ENCODE measurements at places on chromosomes 6 and 20. TPM values are rescaled to one million over a fixed set of nuclear protein-coding genes. Genes with fewer than 3 reads are reported as not detected.

PROKR2 gene
- total RNA-seq: 0.44 TPM

GRCh38 chr20:63972312-63973159, 2.8 kb upstream of the ZNF512B start:
- peak; percentile 27 for DNase-seq

DNA sequence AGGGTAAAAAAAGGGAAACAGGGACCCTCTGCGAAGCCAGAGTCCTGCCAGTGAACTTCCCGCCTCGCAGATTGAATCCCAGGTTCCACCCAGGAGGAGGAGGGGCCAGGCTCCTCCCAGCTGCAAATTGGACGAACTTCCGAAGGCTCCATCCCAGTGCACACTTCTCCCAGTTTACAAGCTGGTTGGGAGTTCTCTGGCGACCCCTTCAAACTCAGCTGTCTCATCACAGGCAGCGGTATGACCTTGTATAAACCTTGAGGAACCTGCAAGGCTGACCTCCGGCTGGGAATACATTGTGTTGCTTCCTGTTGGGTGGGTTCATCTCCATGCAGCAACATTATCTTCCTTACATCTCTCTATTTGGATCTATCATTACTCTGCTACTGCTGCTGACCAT, 962.7 kb downstream of the GRIK2 start:
- DNase-seq: no peak

DNA sequence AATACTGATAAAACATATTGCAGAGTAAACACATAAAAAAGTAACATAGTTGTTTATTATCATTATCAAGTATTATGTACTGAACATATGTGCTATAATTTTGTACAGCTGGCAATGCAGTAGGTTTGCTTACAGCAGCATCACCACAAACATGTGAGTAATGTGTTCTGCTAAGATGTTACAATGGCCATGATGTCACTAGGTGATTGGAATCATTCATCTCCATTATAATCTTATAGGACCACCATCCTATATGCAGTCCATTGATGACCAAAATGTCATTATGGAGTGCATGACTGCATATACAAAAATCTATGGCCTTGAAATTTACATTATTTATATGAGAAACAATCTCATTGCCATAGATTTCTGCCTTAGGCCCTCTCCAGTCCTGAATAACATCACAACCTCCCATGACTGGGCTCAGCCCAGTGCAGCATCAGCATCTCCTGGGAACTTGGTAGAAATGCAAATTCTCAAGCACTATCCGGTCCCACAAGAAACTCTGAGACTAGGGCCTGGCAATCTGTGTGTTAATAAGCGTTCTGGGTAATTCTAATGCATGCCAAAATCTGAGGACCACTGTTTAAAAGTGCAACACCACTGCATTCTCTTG, 352.0 kb upstream of the MARCKS start:
- no peak for DNase-seq

KIAA0408 gene
- total RNA-seq: 3.1 TPM

PPIL6 gene
- 1.0 TPM for total RNA-seq

DNA sequence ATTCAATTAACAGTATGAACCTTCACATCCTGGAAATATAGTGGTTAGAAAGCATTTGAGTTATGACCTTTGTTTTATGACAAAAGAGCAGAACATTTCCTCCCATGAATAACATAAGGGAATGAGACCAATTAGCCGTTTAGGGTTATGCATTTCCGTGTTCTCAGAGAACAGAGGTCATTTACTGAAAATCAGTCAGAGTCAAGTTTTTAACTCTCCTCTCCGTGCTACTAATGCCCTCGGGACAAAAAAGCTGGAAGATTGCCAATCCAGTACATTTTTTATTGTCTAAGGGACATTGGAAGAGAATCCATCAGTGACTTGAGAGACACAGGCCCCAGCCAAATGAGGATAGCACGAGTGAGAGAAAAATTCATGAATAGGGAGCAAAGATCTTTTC, 632.7 kb downstream of the RFPL4B start:
- no peak for DNase-seq

- no peak for DNase-seq
Observed at GRCh38 chr6:164113637-164114036, 699.1 kb downstream of the QKI start.

DNA sequence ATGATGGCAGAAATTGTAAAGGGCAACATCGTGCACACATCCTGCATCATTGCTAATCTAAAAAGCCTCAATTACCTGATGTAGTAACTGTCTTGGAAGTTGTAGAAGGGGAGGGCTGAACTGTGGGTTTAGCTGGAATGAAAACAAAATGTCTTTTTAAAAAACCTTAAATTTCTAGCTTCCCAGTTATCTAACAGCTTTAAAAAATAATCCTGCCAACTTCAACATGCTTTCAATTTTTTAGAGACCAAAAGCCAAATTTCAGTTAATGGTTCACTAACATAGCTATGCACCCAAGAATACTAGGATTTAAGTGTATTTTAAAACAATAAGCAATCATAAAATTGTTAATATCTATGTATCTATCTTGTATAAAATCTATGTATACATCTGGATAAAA, 11.9 kb downstream of the CD164 start:
- no peak for DNase-seq

- peak; percentile 83 for DNase-seq
Observed at GRCh38 chr6:25652007-25652515, at the start of gene SCGN. Gene SCGN (plus strand): TSS chr6:25652215. CDS start chr6:25652404, 189 bp downstream.

GRCh38 chr6:29577544-29577943, 7.4 kb upstream of the OR2H2 start:
- DNase-seq: no peak

SLC4A11 gene
- total RNA-seq: 29.4 TPM

GRCh38 chr20:35499271-35499670, 30.2 kb downstream of the C20orf173 start:
- no peak for DNase-seq

- DNase-seq: no peak
Observed at GRCh38 chr6:11386726-11387125, 150.8 kb upstream of the TMEM170B start.

EDN1 gene
- 2.1 TPM for total RNA-seq

GRCh38 chr6:11101417-11101816, 7.8 kb downstream of the SMIM13 start:
- no peak for DNase-seq

OR2H2 gene
- not detected for total RNA-seq

GRCh38 chr20:19531446-19531845, 226.6 kb upstream of the RIN2 start:
- no peak for DNase-seq

DNA sequence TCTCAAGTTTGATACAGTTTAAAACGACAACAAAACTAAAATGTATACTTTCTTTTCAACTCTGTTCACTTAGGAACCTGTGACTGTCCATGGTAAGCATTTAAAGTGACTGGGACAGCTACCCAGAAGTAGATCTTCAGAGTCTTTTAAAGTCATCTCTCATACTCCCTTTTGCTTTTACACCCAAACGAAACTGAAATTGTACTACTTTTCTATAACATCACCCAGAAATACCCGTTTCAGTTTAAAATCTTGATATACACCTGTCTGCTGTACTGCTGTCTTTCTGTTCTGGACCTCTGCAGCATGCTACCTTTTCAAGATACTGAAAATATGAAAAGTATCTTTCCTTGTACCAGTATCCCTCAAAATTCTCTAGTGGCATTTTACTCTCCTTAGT, 170.4 kb upstream of the THEMIS start:
- no peak for DNase-seq

BCKDHB gene
- 26.6 TPM for total RNA-seq

DNA sequence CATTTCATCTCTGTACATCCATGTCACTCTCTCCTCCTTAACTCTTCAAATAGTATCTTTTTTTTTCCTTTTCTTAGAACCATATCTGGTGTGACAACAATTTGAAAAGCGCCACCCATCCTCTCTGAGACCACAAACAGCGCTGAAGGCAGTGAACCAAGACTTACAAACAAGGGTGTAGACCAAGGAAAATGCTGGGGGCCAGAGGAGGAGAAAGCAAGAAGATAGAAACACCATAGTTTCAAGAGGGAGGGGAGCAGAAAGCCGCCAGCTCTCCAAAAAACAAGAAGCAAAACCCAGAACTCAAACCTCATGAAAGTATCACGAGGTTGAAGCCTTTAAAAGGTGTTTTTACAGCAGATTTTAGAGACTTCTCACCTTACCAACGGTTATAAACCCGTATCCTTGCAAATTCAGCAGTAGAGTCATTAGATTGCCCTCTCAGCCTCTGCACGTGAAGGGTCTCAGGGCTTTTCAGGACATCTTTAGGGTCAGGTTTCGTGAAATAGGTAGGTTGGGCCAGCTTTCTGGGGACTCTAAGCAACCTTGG, 13.3 kb upstream of the RIPOR2 start:
- no peak for DNase-seq

SNPH gene
- 1.8 TPM for total RNA-seq

GRCh38 chr20:46694484-46694883, 5.2 kb upstream of the TP53RK start:
- DNase-seq: no peak

GRCh38 chr6:61841958-61842357, 444.1 kb downstream of the KHDRBS2 start:
- DNase-seq: no peak

DNA sequence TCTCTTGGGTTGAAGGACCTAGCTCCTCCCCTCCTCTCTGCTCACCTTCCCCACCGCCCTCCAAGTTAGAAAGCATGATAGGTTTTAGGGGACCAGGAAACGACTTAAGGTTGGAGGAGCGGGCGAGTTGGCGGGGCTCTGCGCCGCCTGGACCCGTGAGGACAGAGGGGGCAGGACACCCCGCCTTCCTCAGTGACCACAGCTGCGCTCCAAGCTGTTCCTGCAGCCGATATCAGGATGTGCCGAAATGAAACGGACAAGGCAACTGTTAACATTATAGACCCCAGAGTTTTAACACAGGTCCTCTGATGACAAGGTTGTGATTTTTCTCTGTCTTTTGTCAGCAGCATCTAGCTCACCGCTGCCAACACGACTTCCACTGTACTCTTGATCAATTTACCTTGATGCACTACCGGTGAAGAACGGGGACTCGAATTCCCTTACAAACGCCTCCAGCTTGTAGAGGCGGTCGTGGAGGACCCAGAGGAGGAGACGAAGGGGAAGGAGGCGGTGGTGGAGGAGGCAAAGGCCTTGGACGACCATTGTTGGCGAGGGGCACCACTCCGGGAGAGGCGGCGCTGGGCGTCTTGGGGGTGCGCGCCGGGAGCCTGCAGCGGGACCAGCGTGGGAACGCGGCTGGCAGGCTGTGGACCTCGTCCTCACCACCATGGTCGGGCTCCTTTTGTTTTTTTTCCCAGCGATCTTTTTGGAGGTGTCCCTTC, at the start of gene GRM1:
GRM1 (plus strand) TSS at position 212 of the 722 bp plus-strand sequence; CDS start at position 668, 456 bp downstream.
- peak; percentile 31 for DNase-seq

ZC2HC1B gene
- total RNA-seq: not detected

C20orf144 gene
- total RNA-seq: 0.26 TPM

SIRPG gene
- total RNA-seq: not detected

MAK gene
- total RNA-seq: 0.20 TPM

- DNase-seq: no peak
Observed at GRCh38 chr6:33724102-33725023, 12.9 kb upstream of the UQCC2 start.

DNA sequence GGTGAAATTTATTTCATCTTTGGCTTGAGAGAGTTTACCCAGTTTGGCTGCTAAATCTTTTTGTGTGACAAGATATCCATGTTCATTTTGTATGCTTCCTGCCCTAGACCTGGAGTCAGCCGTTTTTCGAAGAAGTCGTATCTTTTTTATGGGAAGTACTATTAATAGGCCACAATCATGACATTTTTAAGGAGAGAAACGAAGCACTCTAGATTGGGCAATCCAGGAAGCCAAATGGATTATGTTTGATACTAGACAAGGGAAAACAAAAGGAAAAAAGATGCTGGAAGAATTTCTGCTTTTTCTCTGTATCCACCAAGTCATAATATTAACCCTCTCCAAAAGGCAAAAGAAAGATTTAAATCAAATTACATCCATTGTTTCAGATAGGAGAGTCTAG, 214.6 kb downstream of the HDGFL1 start:
- no peak for DNase-seq

TCF19 gene
- total RNA-seq: 16.5 TPM

DNA sequence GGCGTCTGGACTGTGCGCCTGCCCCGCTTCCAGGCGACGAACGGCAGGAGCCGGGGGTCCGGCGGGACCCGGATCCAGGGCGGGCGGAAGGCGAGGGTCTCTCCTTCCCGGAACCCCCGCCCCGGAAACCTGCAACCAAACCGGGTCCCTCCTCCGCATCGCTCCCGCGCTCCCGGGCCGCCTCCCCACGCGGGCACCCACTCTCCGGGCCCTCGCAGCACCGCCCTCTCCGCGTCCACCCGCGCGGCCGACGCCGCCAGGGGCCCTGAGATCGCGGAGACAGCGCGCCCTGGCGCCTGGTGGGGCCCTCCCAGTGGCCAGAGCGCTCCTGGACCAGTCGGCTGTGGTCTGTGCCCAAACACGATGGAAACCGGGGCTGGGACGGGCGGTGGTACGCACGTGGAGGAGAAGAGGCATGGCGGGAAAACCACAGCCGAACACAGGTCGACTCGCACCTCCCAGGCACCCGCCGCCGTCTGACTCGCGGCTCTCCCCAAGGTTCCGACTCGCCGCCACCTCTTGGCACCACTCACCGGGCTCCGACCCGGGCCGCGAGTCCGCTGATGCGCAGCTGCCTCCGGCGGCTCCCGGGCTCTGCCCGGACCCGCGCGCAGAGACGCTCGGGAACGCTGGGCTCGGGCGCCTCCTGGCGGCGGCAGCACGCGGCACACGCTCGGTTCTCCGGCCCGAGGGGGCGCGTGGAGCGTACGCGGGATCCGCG, 7.9 kb downstream of the NKX2-2 start:
- DNase-seq: peak; percentile 73

PI3 gene
- total RNA-seq: not detected

FAM83D gene
- total RNA-seq: 51.6 TPM

- no peak for DNase-seq
Observed at GRCh38 chr6:1217396-1217795, 94.5 kb upstream of the FOXQ1 start.

DNA sequence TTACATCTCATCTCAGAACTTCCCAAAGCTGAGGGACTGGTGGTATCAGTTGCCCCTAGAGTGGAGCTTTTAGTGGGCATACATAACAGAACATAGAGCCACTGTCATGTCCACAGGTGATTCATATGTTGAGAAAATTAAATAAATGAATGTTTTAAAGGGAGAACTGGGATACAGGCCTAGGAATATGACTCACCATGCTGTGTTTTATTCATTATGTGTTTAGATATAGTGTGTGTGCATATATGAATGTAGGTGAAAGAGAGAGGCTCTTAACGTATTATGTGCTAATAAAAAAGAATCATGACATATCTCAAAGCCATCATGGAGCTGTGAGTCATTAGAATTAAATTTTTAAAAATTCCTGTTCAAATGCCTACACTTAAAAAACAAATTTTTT, 332.2 kb upstream of the RSPO3 start:
- no peak for DNase-seq

DNA sequence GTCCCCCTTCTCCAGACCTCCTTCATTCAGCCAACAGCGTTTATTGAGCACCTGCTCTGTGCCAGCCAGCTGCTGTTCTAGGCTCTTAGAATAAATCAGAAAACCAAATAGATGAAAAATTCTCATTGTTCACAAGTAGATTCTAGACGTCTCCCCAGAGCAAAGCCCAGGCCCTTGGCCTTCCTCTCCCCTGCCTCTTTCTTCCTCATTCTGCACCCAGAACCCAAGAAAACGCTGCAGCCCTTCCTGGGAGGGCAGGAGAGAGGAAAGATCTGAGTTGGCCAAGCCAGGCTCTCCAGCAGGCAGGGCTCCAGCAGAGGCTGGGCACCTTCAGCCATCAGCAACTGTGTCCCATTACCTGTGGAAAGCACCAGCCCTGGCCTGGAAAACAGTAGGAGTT, 12.0 kb upstream of the BPI start:
- DNase-seq: no peak

GRCh38 chr6:138736640-138737039, 36.9 kb upstream of the CCDC28A start:
- DNase-seq: no peak

MEI4 gene
- total RNA-seq: 0.55 TPM
